Breast epithelium (tissue), 4 donors: ENCODE measurements at places on chromosomes 11 and 22.

GRCh38 chr11:1344056-1344635 is 34.7 kb upstream of the TOLLIP start:
- no peak for DNase-seq

DNA sequence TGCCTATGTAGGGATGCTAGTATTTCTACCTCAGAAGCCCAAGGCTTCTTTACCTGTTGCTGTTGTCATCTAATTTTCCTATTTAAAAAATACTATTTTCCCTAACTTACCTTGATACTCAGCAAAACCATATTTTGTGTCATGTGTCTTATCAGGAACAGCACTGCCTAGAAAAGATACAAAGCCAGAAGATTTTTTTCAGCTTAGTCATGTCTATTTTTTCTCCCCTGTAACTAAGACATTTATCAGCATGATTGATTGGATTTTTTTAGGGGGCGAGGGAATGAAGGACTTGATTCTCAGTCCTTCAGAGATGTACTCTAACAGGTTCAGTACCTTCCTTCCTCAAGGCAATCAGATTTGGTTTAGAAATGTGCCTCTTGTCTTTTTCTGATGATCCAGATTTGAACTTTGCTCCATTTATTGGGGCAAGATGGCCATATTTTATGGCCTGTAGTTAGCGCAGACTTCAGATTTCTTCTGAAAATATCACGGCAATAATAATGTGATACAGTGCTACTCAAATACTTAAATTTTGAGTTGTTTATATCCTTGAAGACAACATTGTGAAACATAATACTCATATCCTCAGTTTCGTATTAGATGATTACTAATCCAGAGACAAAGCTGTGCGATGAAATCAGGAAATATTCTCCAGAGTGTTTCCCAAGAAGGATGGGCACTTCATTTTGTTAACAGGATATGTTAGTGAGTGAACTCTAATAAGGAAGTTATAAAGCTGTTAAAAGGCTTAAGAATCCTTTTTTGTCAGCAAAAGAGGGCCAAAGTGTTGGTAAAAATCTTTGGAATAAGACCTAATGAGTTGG is 3.8 kb upstream of the PIK3IP1 start:
- no peak for DNase-seq

DNA sequence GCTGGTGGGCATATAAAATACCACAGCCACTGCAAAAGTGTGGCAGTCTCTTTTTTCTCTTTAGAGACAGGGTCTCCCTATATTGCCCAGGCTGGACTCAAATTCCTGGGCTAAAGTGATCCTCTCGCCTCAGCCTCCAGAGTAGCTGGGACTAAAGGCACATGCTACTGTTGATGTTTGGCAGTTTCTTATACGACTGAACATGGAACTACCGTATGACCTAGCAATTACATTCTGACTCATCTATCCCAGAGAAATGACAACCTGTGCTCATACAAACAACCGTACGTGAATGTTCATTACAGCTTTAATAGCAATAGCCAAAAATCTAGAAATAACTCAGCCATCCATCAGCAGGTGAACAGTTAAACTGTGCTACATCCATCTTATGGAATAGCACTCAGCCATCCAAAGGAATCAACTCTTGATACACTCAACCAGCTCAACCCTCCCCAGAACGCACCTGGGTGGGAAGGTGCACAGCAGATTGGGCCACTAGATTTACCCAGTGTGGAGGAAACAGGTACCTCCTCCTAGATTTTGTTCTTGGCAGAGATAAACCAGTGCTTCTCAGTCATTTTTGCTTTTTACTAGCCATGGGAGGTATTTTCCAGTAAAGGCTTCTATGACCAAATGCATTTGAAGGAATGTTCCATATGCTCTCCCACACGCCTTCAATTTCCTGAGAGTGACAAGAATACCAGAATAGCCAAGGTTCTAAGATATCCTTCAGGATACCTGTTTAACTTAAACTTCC is 130.5 kb downstream of the MED15 start:
- DNase-seq = no peak

DNA sequence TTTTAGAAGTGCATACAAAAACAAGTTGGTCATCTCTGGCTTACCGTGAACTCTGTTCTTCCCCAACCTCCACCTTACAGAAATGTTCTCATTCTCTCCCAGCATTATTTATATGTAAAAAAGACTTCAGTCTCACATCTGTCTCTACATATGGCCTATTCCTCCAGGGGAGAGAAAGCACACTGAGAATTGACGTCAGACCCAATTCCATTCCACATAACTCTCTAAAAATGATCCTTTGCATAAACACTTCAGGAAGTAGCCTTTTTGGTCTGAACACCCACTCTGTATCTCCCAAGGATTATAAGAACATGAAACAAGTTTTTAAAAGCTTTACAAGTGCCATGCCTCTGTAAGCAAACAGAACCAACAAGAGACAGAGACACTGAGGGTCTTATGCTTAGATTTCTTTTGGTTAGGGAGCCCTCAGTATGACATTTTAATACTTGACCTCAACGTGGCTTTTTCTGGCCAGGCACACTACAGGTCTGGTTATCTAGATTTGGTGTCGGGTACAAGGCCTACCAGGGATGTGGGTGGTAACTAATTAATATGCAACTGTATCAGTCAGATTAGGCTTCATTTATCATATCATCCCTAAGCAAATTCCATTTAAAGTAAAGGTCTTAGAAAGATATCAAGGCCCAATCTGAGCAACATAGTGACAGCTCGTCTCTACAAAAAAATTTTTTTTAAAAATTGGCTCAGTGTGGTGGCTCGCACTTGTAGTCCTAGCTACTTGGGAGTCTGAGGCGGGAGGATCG is 48.5 kb upstream of the PPP2R1B start:
- no peak for DNase-seq

DNA sequence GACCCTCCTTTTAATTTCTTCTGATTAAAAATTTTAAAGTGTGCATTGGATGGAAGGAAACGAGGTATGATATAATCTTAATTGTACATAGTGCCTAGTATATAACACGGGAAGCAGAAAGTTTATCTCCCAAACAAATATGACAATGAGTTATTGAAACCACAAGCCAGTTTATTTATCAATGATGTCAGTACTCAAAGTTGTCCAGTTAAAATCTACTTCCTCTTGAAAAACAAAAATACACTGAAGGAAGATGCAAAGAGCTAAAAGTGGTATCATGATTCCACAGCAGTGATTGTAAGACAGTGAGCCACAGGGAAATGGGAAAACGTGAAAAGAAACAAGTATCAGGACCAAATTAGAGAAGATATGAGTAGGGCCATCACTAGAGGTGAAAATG is 18.8 kb upstream of the OR5B21 start:
- no peak for DNase-seq

DNA sequence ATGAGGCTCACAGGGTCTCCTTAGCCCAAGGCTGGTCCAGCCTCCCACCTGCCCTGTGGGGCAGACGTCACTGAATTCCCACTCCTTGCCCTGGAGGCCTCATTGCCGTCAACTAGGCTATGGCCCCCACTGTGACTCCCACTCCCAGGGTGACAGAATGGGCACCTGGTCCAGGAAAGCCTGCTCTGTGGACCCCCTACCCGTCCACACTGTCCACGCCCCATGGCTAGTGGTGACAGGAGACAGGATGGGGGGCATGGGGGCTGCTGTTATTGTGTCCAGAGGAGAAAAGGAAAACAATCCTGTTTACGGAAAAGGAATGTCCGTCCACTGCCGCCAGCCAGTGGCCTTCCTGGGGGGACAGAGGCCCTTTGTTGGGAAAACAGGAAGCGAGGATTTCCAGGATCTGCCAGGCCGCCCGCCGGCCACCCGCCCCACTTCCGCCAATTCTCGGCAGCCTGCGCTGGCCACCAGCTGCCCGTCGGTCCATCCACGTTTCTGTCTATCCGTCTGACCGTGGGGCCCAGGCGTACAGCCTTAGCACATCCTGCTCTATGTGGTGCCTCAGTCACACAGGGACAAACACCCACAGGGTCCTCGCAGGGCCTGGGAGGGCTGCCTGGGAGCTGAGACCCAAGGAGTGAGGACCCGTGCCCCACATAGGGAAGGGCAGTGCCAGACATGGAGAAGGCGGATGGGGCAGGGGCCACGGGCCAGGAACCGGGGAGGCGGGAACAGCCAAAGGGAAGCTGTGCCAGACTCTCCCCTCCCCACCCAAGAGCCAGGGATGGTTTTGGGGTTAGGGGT is 19.5 kb downstream of the CRELD2 start:
- DNase-seq = no peak

DNA sequence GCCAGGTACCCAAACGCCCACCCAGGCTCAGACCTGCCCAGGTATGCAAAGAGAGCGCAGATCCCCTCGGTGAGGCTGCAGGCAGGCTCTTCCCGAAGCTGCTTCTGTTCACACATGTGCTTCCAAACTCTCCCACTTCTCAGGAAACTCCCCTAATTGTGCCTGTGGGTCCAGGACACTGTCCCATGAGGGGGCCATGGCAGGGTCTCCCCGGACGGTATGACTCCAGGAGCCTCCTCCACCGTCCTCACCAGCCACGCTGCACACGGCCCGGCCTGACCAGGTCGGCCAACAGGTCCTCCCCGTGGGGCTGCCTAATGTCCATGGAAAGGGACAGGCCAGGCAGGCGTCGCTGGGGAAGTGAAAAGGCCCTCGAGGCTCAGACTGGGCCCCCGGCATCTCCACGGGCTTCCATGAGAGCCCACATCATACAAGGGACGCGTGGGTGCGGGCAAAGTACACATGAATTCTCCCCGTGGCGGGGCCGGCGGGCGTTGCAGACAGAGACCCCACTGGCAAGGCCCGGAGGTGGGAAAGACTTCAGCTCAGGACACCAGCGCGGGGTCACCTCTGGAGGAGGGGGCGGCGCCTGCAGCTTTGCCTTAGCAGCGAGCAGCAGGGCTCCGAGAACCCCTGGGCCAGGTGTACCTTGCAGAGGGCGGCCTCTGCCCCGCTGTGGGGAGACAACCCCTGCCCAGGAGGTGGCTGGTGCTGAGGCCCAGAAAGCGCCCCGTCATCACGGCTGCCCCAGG is 526.1 kb downstream of the BRD1 start:
- peak; percentile 39 for DNase-seq

GRCh38 chr22:30969532-30970355 is 679 bp downstream of the TUG1 start:
- DNase-seq = no peak

DNA sequence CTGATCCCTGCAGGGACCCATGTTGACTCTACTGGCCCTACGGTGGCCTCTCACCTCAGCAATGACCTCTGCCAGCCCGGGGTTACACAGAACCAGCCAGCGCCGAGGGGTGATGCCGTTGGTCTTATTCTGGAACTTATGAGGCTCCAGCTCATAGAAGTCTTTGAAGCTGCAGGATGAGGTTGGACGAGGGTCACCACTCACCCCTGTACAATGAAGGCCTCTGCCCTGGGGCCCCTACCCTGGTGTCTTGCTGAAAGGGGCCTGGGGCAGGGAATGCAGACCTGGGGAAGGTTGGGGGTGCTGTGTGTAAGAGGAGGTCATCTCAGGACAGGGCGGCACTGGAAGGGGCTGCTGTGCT is 6.8 kb downstream of the PYGM start:
- peak; percentile 37 for DNase-seq
